HuH-7 (cell line): ENCODE measurements at places on chromosomes 5 and 9.

GRCh38 chr5:103744159-103744558, 181.6 kb upstream of the NUDT12 start:
- no peak for DNase-seq

GRCh38 chr5:17169507-17169906, 47.9 kb upstream of the BASP1 start:
- no peak for DNase-seq

DNA sequence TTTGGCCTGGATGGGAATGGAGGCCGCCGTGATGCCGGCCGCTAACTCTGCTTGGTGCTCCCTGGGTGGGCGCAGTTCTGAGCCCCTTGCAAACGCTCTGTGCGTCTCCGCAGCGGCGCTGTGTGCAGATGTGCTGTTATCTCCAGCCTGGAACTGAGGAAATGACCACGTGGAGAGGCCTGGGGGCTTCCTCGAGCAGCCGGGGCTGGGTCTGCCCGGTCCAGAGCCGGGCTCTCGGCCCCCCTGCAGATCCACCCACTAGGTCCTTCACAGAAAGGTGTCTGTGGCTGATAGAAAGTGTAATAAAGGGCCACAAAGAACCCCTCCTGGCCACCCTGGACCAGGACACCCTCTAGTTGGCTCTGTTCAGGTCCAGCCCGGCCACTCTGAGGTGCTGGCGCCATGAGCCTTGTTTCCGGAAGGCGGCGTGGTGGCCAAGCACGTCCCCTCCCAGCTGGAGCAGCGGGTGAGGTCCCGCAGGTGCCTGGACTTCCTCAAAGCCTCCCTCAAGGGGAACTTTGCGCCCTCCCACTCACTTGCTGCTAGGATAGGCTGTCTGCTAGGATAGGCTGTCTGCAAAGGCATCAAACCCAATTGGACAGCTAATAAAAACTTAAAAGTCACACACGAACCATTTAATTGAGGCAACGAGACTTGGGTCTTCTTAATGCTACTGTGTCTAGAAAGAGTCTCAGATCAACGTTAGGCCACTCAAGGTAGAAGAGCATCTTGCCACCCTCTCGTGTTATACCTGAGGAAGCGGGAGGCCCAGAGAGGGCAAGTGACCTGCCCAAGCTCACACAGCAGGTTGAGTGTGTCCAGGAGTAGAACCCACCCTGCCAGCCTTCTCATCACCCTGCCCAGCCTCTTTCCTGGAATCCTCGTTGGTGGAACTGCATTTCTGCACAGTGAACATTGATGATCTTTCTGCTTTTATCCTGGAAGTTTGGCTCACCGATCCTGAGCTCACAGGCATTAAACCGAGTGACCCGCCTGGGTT, 109.3 kb upstream of the FCN2 start:
- DNase-seq: no peak

GRCh38 chr5:58545912-58546311, 37.0 kb upstream of the RAB3C start:
- DNase-seq: no peak
